ENCODE measurements at places on chromosomes 4 and X.

DNA sequence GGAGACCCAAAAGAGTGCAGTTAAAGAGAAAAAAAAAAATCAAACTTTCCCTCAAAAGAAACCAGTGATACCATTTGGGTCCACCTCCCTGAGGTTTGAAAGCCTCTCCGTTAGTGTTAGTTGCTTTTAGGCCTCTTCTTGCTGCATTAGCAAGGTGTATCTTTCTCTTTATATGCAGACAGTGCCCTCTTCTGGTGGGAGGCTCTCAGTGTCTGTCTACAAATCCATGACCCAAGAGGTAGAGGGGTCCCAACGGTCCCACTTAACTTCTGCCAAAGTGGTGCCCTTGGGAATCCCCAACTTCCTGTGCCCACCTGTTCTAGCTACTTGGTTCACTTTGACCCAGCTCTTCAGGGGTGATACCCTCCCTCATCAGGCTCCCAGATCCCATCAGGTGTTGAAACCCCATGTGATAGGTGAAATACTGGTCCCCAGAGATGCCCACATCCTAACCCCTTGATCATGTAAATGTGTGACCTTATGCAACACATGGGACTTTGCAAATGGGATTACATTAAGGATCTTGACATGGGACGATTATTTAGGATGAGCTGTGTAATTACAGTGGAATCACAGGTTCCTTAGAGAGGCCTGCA is 63.7 kb upstream of the CD99 start:
- no peak for DNase-seq

DNA sequence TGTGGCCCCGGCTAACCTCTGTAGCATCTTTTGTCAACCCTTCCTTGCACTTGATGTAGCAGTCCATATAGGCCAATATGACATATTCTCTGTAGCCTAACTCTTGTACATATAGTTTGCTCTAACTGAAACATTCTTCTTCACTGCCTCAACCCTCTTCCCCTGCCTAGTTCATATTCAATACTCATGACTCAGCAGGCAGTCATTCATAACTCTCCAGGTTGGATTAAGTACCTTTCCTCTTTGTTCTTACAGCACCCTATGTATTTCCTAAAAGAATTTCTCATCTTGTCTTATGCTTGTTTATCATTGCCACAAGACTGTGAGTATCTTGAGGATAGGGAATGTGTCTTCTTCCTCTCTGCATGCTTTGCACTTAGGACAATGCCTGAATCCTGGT is 76.9 kb downstream of the TMLHE start:
- DNase-seq = no peak

- DNase-seq = no peak
These were observed 17.7 kb downstream of the NAA11 start for GRCh38 chr4:79308137-79308536.

GRCh38 chr4:76850010-76850441 is 47.9 kb downstream of the SOWAHB start:
- no peak for DNase-seq

GRCh38 chr4:66647926-66648325 is 897.4 kb downstream of the CENPC start:
- DNase-seq = no peak

GRCh38 chr4:70712150-70712549 is 9.6 kb upstream of the RUFY3 start:
- no peak for DNase-seq

DNA sequence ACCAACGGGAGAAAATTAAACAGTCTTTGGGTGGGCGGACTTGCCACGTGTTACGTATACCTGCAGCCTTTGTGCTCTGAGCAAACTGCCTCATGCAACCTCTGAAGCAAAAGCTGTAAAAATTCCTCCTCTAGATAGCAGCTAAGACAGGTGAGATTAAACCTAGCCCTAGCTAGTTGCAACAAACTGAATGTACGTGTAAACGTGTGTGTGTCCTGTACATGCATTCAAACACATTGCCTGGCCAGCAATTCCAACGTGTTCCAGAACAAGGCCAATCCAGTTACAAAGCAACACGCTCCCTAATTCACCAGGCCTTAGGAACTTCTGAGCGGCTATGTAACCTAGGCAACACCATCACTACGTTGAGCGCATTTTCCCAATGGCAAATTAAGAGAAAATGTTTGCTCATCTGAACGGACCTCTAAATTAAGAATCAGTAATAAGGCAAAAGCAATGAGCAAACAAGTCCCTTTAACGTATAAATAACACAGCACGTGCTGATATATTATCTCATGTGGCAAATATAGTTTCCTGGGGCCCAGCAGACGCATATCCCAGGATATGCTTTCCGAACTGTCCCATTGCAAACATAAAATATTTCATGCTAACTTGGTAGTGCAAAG is 792 bp downstream of the PPID start:
- peak; percentile 45 for DNase-seq

- DNase-seq = no peak
These were observed 27.6 kb downstream of the ANXA5 start for GRCh38 chr4:121669163-121669550.

DNA sequence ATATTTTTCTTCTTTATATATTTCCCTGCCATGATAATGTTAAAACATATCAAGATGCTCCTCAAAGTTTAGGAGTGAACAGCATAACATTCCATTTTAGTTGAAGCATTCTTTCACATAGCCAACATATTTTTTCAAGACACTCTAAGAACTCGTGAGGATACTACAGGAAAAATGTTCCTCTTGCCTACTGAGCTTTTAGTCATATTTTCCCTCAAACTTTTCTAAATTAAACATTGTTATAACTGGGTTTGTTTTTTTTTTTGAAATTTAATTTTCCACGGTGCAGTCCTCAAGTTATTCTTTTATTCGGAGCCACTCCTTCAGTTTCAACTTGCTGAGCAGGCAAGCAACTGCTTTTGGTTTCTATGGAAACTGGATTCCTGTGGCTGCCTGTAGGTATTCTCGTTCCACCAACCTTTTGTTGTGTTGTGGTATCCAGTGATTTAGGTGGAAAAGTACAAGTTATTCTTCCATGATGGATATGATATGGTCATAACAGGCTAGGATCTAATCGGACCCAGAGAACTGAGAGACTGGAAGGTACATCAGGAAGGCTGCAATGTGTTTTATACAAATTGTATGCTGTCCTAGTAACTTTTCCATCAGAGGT is 248.0 kb downstream of the TRIML1 start:
- DNase-seq = no peak

DNA sequence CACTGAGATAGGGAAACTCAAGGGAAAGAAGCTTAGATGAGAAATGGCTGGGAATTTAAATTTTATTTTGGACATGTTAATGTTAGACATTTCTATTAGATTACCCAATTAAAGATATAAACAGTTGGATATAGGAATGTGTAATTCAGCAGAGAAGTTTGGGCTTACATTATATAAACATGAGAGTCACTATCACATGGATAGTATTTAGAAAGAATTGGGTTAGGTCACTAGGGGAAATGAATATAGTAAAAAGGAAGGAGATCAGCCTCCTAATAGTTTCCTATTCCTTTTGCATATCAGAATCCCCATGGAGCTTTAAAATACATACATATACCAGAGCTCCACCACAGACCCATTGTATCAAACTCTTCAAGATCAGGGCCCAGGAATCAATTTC is 19.6 kb upstream of the CXCL5 start:
- DNase-seq = no peak

DNA sequence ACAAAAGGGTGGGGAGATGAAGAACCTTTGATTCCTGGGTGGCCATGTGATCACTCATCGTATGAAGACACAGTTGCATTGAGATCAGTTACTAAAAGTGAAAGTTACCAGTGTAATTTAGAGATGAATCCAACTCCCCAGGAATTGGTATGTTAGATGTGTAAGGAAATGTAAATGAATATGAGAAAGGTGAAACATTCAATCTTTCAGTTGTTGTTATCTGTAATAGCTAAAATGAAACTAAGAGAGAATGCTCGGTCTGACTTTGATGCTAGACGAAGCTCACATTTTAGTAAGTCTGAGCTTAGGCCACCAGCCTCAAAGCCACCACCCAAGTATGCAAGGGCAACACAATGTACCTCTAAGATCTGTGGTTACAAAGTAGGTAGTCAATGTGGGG is 194.3 kb upstream of the POF1B start:
- DNase-seq = no peak

DNA sequence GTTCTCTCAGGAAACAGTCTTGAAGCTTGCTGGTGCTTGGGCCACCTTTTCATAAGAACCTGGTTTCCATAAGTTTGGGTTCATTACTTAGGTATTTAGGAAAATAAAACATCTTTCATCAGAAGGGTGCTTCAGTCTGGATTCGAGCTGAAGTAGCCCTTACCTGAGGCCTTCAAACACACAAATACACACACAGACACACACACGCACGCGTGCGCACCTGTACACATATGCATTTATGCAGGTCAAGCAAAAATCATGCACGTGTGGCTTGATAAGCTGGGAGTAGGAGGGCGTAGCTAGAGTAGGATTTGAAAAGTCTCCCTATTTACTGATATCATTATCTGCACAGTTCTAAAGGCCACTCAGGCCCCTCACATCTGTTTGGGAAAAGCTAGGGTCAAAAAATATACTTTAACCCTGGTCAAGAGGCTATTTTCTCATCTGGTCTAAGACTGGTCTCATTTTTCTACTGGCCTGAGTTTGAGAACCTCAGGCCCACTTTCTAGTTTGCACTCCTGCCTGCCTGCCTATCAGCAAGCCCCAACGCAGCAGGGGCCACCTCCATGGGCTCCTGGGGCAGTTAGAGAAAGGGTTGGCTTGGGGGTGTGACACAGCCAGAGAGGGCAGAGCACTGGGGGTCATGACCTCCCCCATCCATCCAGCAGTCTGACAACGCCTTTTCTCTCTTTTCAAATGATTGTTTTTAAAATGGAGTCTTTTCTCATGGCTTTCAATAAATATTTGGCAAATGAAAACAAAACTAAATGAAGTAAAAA is 64.3 kb downstream of the RASL11B start:
- DNase-seq = no peak

- no peak for DNase-seq
These were observed 23.8 kb upstream of the MAGEC3 start for GRCh38 chrX:141814213-141814857.

DNA sequence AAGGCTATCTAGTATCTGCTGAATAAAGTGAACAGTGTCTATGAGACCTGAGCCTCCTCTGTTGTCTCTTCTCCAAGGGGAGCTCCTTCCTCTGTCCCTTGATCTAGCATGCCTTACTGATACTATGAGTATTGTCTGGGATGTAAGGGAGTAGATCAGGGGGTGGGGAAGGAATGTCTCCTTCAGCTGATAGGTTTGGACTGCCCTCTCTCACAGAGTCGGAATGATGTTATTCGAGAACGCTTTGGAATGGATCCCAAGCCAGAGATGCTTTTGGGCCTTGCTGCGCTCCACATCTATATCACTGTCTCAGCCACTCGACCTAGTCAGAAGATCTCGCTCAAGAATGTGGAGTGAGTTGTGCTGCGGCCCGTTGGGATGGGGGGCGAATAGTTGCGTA is 68.3 kb upstream of the PRPS1 start:
- no peak for DNase-seq

- DNase-seq = no peak
These were observed 295.1 kb downstream of the GBA3 start for GRCh38 chr4:22987870-22988269.

DNA sequence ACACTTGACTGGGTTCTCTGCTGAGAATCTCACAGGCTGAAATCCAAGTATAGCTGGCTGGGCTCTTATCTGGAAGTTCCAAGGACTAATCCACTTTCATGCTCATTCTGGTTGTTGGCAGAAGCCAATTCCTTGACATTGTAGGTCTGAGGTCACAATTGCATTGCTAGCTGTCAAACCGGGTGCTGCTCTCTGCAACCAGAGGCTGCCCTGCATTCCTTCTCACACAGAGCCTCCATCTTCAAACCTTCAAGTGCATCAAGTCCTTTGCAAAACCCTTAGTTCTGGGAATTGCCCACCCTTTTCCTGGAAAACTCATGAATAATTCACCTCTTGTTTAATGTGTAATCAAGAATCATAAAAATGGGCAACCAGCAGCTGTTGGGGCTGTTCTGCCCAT is 404.2 kb downstream of the KCNIP4 start:
- DNase-seq = no peak

DNA sequence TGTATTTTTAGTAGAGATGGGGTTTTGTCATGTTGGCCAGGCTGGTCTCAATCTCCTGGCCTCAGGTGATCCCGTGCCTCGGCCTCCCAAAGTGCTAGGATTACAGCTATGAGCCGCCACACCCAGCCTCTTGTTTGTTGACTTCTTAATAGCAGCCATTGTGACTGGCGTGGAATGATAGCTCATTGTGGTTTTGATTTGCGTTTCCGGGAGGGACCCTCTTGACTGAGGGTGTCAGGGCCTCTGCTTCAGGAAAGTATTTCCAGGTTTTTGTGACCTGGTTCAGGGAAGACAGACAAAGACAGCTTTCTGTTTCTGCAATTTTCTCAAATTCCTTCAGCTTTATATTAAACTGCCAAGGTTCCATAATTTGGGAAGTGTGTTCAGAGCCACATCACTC is 15.1 kb downstream of the CSF2RA start:
- DNase-seq = no peak

DNA sequence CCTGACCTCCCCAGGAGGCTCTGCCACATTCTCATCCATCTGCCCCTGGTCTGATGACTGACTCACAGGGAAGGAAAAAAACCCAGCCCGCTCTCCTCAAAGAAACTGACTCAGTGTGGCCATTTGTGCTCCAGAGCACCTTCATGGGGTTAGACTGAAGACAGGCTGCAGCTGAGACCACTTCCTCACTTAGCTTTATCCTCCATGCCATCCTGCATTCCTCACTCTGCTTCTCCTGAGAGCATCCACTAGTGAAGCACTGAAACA is 35.9 kb upstream of the HPSE start:
- DNase-seq = no peak

DNA sequence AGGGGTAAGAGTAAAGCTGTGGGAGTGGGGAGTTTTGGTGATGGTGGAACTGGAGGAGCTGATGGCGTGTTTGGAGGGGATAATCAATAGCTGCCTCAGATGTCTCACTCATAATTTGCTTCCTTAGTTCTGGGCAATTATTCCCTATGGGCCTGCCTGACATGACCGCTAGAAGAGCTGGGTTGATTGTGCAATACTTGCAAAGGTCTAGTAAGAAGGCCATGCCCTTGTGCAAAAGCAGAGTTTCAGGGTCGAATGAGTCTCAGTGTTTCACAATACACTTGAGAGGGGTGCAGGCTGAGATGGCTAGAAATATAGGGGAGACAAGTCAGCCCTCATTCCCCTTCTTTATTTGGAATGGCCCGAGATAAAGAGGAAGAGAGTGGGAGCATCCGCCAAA is 858.4 kb upstream of the POU3F4 start:
- DNase-seq = no peak

GRCh38 chr4:150232029-150232428 is 153.8 kb downstream of the DCLK2 start:
- peak; percentile 9 for DNase-seq

- DNase-seq = no peak
These were observed 27.8 kb upstream of the LIMCH1 start for GRCh38 chr4:41510179-41510578.

Measured in NCI-H2081 (cell line).